Stimulated activated CD8-positive, alpha-beta memory T cell treated with anti-CD3 and anti-CD28 coated beads, Interleukin-15, amount 100 ng/mL, for 4 hours (primary cell): ENCODE measurements at places on chromosomes 13 and 19.

- DNase-seq, result no peak
These were observed 26.2 kb downstream of the ELF1 start for GRCh38 chr13:40992678-40993518.

GRCh38 chr19:19661675-19662251, 1.7 kb downstream of the ATP13A1 start:
- no peak for DNase-seq

GRCh38 chr13:30991184-30991583, 58.7 kb downstream of the TEX26 start:
- no peak for DNase-seq

- no peak for DNase-seq
These were observed 325.9 kb downstream of the NDFIP2 start for GRCh38 chr13:79806821-79807220.

- DNase-seq, result no peak
These were observed 904 bp upstream of the SIGLEC9 start for GRCh38 chr19:51123802-51124201.

GRCh38 chr13:24460256-24460655, 52.3 kb downstream of the PARP4 start:
- DNase-seq, result no peak

- peak; percentile 5 for DNase-seq
These were observed 16.1 kb downstream of the LGALS16 start for GRCh38 chr19:39671739-39672363.

DNA sequence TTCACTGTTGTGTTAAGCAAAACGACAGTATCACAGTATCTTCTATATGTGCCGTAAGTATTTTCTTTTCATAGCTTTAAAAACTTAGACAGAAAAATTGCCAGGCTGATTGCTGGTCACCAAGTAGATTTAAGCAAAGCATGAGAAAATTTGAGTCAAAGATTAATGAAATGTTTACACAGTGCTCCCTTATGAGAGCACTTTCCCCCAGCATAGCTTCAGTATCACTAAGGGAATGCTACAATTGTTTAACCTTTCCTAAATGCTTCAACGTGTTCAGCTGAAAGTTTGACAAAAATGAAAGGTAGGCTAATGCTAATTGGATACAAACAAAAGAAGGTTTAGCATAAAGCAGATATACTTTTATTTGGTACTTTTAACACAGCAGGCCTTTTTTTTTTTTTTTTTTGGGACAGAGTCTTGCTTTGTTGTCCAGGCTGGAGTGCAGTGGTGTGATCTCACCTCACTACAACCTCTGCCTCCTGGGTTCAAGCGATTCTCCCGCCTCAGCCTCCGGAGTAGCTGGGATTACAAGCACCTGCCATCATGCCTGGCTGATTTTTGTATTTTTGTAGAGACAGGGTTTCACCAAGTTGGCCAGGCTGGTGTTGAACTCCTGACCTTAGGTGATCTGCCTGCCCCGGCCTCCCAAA, 23.4 kb downstream of the PCCA start:
- no peak for DNase-seq

GRCh38 chr19:41802770-41803169, 6.4 kb downstream of the CEACAM3 start:
- no peak for DNase-seq

DNA sequence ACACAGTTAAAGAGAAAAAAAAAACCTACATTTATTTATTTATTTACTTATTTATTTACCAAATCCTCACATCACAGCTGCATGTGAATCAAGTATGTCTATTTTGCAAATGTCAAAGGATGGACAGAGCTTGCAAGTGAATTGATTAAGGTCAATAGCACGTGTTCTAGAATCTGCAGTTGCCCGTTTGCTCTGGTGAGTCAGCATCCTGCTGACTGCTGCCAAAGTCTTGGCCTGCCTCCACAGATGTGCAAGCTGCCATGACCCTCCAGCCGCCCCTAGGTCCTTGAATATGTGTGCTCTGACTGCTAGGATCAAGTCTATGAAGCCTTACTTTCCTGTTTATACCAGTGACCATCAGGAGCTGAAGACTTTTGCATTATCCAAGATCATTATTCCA, 320.6 kb downstream of the GPC5 start:
- no peak for DNase-seq

DNA sequence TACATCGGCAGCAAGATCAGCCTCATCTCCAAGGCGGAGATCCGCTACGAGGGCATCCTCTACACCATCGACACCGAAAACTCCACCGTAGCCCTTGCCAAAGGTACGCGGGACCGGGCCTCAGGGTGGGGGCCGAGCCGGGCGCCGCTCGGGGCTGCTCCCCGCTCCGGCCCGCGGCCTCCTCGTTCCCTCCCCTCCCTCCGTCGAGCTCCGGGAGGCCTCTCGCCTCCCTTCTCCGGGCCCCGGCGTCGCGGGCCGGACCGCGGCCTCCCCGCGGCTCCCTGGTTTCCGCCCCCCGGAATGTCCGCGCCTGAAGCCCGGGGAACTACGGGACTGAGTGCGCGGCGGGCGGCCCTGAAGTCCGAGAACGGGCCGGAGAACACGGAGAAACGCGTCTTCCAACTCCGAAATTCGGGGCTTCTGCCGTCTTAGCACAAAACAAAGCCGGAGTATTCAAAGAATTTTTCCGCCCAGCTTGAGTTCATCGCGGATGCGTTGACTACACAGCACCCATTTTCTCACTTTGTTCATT, 423 bp downstream of the LSM14A start:
- peak; percentile 13 for DNase-seq

GRCh38 chr19:4369109-4369887, 25.9 kb downstream of the MPND start:
- DNase-seq, result peak; percentile 49

DNA sequence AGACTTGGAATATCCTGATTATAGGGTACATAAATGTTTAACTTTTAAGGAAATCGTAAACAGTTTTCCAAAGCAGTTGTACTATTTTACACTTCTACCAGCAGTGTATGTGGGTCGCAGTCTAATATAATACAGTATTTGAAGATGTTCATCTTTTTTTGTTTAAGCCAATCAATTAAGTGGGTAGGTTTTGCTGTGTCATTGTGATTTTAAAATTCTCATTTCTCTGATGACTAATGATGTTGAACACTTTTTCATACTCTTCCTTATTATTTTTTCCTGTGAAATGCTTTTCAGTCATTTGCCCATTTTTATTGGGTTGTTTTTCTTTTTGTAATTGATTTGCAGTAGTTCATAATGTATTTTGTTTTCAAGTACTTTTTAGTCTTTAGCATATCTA, 2689.7 kb downstream of the PCDH9 start:
- no peak for DNase-seq

GRCh38 chr19:10735741-10736140, 17.9 kb downstream of the DNM2 start:
- no peak for DNase-seq

GRCh38 chr13:100870898-100871297, 196.3 kb upstream of the TMTC4 start:
- no peak for DNase-seq

GRCh38 chr19:55489711-55490477, 1.7 kb downstream of the SSC5D start:
- DNase-seq, result no peak

- no peak for DNase-seq
These were observed 11.3 kb downstream of the FBXO27 start for GRCh38 chr19:39021063-39021462.

DNA sequence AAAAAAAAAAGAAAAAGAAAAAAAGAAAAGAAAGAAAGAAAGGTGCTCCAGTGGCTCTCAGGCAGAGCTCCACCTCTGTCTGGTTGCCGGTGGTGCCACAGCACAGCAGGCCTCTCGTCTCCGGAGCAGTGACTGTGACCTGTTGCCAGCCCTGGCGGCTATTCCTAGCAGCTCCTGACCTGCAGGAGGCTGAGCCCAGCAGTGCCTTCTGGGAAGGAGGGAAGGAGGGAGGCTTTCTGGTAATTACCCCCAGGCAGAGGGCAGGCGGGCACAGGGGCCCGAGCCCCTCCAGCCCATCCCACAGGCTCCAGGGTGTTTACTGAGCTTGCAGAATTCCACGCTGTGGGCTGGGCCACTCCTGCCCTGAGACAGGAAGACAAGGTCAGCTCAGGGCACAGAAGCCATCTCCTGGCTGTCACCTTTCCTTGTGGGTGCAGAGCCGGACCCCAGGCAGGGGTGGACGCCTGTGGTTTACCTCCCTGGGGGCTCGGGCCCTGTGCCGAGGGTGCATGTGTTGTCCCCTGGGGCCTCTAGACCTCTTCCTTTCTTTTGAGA, 77.9 kb downstream of the GNG7 start:
- no peak for DNase-seq

GRCh38 chr19:58355908-58356765, 2.8 kb upstream of the A1BG start:
- peak; percentile 4 for DNase-seq

DNA sequence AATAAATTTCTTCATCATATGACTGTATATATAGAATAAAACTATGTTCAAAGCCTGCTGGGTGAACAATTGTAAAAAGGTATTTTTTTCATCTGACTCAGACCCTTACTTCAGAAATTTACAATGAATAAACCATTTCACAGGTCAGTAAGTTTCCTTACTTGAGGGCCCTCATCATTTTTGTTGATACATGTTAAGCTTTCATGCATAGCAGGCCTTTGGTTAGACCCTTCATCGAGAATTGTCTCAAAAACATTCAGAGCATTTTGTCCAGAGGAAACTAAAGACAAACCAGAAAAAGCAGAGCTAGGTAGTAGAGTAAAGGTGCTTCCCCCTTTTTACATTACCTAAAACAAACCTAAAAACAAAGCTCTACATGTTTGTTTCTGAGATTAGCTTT, 46.2 kb downstream of the FNDC3A start:
- DNase-seq, result no peak

GRCh38 chr19:459724-460511, 915 bp downstream of the SHC2 start:
- no peak for DNase-seq

- DNase-seq, result no peak
These were observed 2.2 kb upstream of the IL11 start for GRCh38 chr19:55372316-55373081.

GRCh38 chr19:13459351-13459750, 46.9 kb downstream of the CACNA1A start:
- DNase-seq, result no peak

GRCh38 chr19:6753178-6754031, 13.8 kb downstream of the SH2D3A start:
- peak; percentile 41 for DNase-seq

DNA sequence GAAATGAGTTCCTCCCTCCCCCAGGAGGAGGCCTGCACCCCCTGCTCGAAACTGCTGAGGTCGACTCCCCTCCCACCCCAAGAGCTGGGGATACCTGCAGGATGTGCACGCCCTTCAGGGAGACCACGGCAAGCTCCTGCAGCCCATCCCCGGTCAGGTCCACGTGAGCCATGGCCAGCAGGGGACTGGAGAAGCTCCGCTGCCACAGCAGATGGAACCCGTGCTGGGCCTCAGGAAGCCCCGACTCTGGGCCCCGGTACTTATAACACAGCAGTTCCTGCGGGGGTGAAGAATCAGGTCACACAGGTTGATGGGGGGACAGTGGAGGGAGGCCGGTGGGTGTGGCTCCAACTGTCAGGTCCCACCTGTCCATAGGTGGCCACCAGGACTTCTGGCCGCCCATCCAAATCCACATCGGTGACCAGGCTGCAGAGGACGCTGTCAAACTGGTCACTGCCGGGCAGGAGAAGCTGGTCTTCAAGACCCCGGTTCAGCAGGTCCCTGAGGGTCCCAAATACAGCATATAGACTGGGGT, 4.8 kb upstream of the SLC8A2 start:
- DNase-seq, result no peak

GRCh38 chr13:39107561-39107960, 69.3 kb downstream of the NHLRC3 start:
- DNase-seq, result no peak

DNA sequence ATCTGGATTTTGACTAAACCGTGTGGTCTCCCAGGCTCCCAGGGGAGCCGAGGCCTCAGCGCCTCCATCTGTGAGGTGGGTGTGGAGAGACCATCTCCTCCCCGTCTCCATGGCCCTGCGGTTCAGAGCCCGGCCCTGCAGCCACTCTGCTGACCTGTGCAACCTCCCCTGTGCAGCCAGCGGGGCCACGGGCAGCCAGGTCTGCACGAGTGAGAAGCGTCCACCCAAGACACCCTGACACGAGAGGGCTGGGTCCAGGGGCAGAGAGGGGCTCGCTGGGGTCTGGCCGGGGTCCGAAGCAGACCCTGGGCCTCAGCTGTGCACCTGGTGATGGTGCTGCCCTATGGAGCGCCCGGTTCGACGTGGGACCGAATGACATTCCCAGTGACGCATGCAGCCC, 10.4 kb upstream of the CACTIN start:
- no peak for DNase-seq

DNA sequence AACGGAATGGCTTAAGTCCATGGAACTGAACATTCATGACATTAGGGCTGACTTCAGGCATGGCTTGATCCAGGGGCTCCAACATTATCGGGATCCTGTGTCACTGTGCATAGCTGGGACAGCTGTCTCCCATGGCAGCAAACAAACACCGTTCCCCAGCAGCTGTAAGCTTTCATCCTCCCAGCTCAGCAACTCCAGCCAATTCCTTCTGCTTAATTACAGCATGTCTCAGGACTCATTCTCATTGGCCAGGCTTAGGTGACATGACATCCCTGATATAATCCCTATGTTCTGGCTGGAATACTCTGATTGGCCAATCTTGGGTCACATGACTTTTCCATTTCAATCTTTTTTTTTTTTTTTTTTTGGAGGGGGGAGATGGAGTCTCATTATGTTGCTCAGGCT, 10.9 kb upstream of the TLE5 start:
- no peak for DNase-seq

GRCh38 chr19:53659292-53659691, 27.5 kb downstream of the DPRX start:
- DNase-seq, result no peak

GRCh38 chr19:35041548-35042055, at the start of gene HPN:
Gene HPN (plus strand): TSS chr19:35041721. CDS start chr19:35042507, 786 bp downstream.
- no peak for DNase-seq

GRCh38 chr19:21422244-21422643, 25.3 kb downstream of the ZNF493 start:
- no peak for DNase-seq

- no peak for DNase-seq
These were observed 17.5 kb downstream of the KLF2 start for GRCh38 chr19:16342002-16342715.

- no peak for DNase-seq
These were observed 18.8 kb downstream of the PDCD5 start for GRCh38 chr19:32599736-32600157.
